ENCODE measurements at places on chromosomes 1 and 21.

GRCh38 chr1:159746666-159747065 lies 32.3 kb upstream of the CRP start:
- no peak for DNase-seq

GRCh38 chr1:202165267-202165941 lies 5.0 kb upstream of the PTPN7 start:
- no peak for DNase-seq

GRCh38 chr1:36761113-36761512 lies 273.2 kb downstream of the GRIK3 start:
- no peak for DNase-seq

- DNase-seq: no peak
Measured at GRCh38 chr1:182586380-182586779, 2.7 kb downstream of the RNASEL start.

DNA sequence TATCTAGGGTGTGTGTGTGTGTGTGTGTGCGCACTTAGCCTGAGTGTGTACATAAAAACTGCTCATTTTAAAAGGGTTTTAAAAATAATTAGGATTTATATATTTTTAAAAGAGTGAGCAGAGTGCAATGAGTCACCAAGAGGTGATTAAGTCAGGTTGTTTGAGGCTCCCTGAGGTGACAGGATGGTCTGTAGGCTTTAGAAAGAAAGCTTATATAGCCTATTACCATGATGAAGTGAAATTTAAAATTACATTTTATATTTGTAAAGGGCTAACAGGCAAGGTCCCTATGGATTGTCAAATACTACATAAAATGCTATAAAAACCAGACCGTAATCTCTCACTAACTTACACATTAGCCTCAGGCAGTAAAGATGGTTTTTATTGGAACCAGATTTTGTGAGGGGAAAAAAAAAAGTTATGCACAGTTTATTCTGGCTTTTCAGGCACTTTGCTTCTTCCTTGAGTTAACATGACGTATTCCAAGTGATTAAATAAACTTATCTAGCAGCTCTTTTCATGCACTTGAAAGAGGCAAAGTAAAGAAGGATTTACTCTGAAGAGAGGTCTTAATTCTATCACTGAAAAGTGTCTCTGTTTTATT lies 711.7 kb upstream of the PTBP2 start:
- DNase-seq: no peak

DNA sequence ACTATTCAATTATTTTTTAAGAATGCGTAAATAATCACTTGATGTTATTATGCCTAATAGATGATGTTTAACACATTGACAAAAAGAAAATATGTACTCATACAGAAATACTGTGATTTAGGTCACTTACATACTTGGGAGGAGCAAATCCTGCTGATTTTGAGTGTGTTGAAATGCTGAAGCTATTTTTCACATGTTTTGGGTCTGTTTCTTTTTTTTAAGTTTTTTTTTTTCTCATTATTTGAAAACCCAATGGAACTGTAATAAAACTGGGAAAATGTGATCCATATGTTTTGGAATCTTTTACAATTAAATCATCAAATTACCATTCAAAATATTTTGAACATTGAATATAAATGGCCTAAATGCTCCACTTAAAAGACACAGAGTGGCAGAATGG lies 366.2 kb upstream of the ADAMTS5 start:
- DNase-seq: no peak

DNA sequence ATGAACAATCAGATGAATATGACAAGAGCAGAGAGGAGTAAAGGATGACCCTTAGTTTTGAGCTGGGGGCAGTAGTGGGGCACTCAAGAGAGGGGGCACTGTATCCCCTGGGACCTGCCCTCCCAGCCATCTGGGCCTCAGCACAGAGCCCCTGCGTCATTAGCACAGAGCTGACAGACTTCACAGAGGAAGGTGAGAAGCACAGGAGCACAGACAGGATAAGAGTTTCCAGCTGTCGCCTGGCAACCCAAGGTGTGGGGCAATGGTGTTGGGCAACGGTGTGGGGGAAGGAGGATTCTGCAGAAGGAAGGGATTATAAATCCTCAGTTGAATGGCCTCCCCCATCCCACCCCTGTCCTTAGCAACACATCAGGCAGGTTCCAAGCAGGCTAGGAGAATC lies 30.2 kb downstream of the RAB3B start:
- no peak for DNase-seq

DNA sequence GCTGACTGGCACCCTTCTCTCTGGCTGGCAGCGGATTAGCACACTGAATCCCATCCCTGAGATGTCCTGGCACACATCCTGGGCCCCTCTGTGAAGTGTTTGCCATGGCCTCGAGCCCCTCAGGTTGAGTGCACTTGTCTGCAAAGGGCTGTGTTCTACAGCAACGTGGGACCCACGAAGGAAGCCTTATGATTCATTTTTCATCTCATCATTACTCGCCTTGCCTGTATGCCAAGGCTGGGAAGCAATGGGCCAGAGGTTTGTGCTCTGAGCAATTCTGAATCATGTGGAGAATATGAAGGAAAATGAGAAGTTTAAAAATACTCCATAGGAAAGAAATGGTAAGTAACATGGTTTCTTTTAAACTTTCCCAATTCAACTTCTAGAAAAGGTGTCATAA lies 124.8 kb upstream of the LMO4 start:
- DNase-seq: peak; percentile 70

DNA sequence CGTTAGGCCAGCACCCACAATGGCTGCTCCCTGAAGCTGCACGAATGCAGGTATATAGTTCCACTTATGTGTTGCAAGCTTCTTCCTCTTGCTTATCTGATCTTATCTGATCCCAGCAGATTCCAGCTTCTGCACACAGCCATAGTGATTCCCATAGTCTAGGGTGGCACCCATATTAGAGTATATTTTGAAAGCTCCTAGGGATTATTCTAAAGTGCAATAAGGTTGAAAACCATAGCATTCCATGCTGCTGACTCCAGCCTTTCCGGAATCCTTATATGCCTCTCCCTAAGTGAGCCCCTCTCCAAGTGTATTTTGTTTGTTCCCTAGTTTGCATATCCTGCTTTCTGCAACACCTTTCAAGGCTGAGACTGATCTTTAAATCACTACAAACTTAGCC lies 432.0 kb downstream of the SETD4 start:
- DNase-seq: no peak

GRCh38 chr1:117512728-117513321 lies 93.0 kb upstream of the TENT5C start:
- DNase-seq: peak; percentile 35

DNA sequence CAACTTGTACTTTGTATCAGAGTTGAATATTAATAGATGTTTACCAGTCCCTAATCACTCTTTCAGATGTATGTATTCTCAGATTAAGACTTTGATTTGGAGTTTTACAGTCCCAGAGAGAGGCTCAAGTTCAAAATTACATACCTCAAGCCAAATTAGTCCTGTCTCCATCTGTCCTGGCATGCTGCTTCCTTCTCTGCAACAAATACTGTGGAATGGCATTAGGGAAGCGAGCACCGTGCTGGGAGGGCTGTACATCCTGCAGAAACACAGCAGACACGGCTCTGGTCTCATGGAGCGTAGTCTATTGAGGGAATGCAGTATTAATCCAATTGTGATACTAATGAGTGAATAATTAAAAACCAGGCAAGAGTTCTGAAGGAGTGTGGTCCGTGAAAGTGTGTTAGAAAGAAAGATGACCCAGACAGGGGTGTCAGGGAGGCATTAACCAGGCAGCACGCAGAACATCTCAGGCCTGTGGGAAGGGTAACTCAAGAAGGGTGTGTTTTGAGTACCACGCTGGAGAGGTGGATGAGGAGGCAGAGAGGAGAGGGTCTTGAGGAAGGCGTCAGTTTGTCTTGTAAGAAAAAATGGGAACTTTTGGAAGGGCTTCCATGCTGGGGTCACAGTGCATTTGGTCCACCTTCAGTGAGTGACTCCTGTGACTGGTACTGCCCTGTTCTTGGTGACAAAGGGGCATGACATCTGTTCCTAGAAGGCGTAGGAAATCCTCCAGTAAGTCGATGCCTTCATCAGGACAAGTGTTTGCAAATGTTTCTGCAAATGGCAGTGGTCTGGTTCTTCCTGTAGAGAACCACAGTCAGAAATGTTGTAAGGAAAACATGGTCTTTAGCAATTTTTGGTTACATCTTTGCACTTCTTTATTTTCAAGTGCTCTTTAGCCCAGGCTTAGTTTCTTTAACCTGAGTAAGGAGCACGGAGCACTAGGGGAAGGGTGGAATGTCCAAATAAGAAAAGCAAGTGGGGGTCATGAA lies 1.6 kb downstream of the RAB4A start:
- DNase-seq: no peak

- no peak for DNase-seq
Measured at GRCh38 chr1:204041232-204041767, 31.6 kb upstream of the SOX13 start.

DNA sequence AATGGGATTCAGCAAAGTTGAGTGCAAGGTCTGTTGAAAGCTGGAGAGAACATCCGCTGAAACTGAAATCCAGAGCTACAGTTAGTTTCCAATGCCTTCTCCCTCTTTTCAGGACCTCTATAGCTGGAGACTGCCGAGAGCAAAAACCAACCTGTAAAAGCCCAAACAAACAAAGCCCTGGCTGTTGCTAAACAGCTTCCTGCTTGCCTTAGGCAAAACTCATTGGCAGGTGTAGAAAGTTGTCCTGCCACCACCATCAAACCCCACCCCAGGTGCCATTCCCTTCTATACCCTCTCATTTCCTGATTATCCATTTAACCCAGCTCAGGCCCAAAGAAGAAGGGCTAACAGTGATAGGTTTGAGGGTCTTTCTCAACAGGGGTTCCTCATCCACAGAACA lies 24.7 kb downstream of the SCYL3 start:
- no peak for DNase-seq

DNA sequence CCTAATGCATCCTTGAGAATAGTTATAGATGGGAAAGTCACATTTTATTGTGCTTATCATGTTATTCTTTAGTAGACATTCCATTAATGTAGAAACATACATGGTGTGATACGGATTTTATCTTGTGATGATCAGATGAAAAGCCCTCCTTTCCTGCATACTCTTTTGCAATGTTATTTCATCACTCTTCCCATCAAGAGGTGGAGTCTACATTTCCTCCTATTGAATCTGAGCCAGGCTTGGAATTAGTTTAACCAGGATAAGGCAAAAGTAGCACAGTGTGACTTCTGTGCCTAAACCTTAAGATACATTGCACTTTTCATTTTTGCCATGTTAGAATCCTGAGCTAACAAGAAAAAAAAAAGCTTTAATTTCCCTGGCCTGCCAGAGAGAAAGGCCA lies 393.7 kb upstream of the ST6GALNAC5 start:
- no peak for DNase-seq

DNA sequence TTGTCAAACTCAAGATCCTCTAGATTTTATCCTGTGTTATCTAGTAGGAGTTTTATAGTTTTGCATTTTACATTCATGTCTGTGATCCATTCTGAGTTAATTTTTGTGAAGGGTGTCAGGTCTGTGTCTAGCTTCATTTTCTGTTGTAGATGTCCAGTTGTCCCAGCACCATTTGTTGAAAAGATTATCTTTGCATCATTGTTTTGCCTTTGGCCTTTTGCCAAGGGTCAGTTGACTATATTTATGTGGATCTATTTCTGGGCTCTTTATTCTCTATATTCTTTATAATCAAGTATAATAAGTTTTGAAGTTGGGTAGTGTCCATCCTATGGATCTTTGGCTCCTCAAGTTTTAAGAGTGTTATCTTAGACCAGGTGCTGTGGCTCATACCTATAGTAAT lies 21.9 kb downstream of the TRAF5 start:
- DNase-seq: no peak

GRCh38 chr1:231853588-231854207 lies 227.1 kb downstream of the DISC1 start:
- DNase-seq: no peak

DNA sequence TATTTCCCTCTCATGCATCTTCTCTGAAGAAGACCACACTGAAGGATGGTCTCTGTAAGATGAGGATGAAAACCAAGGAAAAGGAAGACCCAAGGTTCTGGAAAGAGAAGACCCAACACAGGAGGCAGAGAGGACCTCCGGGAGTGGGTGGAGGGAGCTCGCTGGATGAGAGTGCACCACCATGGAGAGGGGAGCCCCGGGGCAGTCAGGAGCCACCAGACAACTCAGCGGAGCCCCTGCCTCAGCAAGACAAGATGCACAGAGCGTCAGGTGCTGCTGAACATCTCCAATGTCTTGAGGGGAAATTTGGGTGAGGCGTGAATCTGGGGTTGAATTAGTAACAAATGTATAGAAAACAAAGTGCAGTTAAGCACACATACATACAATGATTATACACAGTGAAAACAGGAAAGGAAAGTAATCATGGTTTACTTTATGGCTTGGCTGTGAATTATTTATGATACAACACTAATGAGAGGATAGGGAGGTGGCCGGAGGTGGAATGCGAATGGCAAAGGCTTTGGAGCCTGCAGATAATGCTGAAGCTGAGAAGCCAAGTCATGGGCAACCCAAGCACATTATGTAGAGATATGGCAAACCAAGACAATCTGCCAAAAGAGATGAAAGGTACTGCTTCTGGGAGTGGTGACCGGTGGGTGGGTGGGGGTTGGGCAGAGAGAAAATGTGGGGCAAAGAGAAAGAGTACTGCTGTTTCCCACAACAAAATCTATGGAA lies 80.4 kb upstream of the EDN2 start:
- no peak for DNase-seq

DNA sequence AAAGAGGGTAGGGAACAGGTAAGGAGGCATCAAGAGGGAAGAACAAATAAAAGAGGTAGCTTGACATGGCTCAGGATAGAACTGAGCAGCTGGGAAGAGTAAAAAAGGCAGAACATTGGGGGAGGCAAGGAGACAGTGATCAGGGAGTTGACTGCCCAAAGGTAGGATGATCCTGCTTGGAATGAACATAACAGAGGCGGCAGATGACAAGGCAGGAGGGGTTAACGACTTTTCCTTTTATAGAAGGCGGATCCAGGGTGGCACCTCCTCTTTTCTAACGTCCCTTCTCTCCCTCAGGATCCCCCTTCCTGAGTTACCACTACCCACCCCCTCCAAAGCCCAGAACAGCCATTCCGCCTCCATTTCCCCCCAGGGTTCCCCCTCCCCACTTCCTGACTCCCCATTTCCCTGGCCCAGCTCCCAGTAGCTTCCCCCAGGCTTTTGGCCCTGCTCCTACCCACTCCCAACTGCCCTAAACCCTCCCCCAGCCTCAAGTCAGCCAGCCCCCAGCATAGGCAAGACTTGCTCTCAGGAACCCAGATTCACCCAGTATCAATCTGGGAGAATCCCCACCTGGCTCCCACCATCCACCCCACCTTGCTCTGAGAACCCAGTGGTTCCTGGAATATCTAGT lies 769 bp upstream of the ADAMTS4 start:
- DNase-seq: no peak

GRCh38 chr21:31374395-31374794 lies 30.3 kb upstream of the TIAM1 start:
- no peak for DNase-seq

GRCh38 chr1:204498981-204499380 lies 4.4 kb upstream of the PIK3C2B start:
- DNase-seq: no peak

DNA sequence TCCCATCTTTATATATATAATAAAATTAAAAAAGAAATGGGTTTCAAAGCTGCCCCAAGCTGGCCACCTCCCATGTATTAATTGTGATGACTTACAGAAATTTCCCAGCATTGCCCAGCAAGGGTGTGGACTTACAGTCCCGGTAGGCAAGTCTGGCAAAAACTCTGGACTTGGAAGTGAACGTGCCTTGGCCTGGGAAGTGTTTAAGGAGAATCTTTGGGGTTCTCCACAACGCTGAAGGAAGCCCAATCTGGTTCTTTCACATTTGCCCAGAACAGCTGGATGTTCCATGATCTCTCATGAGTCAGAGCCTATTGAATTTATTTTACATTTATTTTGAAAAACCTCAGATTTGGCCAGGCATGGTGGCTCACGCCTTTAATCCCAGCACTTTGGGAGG lies 98.4 kb upstream of the SLC45A1 start:
- no peak for DNase-seq
